ENCODE measurements at places on chromosomes 1 and 21.

- no peak for DNase-seq
These were observed 23.0 kb downstream of the RLF start for GRCh38 chr1:40184193-40184592.

DNA sequence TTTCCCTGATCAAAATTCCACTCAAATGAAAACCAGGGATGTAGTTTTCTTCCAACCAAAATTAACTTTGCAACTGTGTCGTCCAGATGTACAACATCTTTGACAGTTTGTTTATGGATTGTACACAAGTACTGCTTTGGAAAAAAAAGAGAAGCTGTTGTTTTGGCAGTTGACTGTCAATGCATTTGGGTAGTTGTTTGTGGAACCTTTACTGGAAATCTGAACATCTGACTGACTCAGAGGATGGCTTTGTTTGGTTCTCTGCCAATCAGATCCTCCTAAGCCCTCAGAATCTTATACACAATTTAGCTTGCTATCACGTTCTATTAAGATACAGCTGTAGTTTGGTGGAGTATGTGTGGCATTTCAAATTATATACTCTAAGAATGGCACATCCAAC lies 195.0 kb downstream of the KCNK2 start:
- DNase-seq: no peak

DNA sequence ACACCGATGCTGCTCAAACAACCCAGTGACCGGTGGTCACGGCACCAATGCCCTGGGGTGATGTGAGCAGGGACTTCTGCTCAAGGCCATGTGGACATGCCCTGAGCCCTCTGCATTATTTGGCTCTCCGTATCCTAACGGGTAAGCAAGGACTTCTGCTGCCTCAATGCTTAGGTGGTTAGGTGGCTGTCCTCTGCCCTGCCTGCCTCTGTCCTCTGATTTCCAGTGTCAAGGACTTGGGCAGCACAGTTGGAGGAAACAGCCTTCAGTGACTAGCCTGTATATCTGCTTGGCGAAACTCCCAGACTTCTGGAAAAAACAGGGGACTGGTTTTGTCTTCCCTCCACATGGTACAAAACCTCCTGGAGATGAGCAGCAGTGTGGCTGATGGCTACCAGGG lies 34.5 kb downstream of the DNAJC11 start:
- no peak for DNase-seq

DNA sequence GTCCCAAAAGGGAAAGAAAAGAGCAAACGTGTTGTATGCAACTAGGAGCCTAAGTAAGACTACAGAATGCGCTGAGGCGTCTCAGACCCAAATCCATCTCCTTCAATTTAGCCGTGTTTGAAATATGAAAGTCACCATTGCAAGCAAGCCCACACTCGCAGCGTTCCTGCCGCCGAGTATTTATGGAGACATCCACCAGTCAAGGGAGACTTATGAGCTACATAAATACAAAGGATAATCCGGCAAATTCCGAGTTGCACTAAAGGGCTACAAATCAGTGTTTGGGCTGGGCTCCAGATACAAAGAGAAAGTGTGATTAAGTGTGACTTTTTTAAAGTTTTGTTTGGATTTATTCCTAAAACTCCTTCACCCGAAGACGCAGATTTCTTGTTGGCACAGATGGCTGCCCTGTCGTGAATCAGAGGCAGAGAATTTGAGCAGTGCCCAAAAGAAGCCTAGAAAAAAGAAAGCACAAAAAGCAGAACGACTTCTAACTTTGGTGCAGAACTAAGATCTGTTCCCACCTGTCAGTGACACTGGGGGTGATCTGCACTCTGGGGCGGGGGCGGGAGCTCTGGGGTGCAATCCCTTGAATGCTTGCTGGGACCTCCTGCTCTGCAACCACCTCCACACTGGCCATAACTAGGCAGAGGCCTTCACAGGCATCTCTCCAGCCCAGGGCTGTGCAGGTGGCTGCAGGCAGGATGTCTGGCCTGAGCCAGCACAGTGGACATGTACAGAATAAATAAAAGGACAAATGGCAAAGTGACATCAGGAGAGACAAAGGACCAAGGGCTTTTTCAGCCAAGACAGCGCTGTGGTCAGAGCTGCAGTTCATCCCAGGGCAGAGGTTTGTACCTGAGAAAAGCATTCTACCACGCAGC lies 489.7 kb downstream of the NPHP4 start:
- no peak for DNase-seq

GRCh38 chr1:100622037-100622436 lies 84.1 kb downstream of the GPR88 start:
- DNase-seq: no peak

GRCh38 chr1:115356356-115356755 lies 18.3 kb upstream of the NGF start:
- no peak for DNase-seq

DNA sequence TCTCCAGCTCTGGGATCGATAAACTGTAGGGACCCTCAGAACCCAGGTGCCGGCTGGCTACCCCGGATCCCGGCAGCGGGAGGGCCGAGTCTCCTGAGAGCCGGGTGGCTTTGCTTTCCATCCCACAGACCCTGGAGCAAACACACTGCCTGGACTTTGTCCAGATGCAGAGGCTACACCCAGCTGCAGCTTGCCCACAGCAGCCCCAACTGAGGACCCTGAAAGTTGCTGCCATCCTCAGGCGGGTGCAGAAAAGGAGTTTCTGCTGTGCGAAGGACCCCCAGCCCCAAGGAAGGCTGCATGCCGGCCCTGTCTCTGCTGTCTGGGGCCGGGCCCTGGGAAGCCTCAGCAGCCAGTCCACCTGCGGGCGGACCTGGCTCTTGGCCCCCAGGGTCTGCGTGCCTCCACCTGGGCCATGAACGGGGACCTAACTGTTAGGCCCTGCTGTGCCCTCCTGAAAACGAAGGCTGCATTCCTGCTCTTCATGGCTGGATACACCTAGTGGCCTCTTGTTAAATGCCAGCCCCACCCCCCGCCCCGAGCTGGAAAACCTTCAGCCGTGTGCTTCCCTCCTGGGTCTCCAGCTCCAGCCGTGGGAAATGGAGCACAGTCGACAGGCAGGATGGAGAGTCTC lies 97.5 kb upstream of the ARHGEF16 start:
- no peak for DNase-seq

- DNase-seq: no peak
These were observed 20.1 kb upstream of the EFNA1 start for GRCh38 chr1:155107309-155108264.

- DNase-seq: no peak
These were observed 4.7 kb downstream of the IRF6 start for GRCh38 chr1:209800984-209801834.

DNA sequence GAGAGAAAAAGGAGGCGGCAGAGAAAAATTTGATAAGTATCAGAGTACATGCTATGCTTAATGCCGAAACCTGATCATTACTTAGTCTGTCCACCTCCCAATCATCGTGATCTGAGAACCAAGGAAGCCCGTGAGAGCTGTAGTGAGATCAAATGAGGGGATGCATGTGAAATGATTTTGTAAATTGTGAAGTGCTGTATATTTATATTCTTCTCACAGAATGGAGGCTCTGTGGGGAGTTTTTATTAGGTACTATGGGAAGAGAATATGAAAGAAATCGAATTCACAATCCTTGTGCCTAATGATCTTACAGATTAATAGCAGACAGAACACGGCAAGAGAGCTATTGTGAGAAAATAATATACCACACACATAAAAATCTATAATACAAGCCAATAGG lies 115.5 kb downstream of the LYPLAL1 start:
- no peak for DNase-seq

GRCh38 chr1:1250786-1251284 lies 4.3 kb upstream of the C1QTNF12 start:
- peak; percentile 78 for DNase-seq

DNA sequence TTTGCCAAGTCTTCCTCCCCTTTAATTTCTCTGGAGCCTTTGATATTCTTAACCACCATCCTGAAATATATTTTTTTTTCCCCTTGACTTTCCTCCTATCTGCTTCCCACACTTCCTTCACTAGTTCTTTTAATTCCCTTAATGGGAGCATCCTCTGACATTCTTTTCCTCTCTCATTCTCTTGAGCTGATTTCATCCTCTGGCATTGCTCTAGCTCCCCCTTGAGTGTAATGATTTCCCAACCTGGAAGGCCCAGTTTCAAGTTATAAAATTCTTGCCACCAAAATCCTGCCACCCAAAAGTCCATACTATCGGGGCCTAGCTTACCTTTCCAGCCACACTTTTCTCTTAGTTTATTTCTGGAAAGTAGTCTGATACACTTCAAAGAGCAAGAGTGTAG lies 39.5 kb upstream of the UBE2U start:
- DNase-seq: no peak

- no peak for DNase-seq
These were observed at the start of gene CROCC for GRCh38 chr1:16921391-16922185. CROCC (plus strand) TSS chr1:16921931; CDS start chr1:16922019, 88 bp downstream.

- DNase-seq: no peak
These were observed 1.7 kb downstream of the RNF223 start for GRCh38 chr1:1072299-1072848.

GRCh38 chr21:38326429-38326828 lies 69.6 kb downstream of the KCNJ15 start:
- no peak for DNase-seq

DNA sequence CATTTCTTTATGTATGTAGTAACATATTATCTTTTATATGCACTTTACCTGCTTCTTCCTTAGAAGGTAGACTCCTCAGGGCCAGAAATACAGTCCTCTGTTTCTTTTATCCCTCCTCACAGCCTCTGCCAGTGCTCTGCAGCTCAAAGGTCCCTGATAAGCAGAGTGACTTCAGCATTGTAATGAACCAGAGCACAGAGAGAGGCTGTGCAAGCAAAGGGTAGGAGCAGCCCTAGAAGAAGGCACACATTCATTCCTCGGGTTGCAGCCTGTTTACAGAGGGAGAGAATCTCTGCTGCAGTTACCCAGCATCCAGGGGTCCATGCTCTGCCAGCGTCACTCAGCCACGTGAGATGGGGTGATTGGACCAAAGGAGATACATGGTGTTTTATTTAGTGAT lies 101.1 kb downstream of the RHOU start:
- DNase-seq: no peak

DNA sequence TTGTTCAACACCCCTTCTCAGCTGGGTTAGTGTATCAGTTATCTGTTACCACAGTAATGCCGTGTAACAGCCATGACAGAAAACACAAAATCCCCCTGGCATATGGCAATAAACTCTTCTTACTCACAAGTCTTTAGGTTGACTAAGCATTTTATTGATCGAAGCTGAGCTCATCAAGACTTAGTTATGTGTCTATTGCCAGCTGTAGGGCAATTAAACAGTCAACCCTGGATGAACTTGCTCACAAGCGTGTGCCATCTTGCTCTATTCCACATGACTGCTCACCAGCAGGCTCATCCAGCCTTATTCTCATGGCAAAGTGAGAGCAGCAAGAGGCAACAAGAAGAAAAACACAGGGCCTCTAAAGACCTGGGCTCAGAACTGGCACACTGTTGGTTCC lies 333.8 kb upstream of the PTBP2 start:
- DNase-seq: no peak

DNA sequence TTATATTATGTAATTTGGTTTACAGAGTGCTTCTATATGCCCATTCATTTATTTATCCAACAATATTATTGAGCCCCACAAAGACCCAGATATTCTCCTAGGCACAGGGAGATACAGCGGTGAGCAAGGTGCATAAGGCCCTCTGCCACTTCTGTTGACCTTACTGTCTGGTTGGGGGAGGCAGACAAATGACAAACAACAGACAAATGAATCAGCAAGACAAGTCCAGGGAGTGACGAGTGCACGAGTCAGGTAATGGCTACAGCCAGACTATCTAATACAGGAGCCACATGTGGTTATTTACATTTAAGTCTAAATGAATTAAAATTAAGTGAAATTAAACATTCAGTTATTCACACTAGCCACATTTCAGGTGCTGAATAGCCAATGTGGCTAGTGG lies 22.0 kb upstream of the BCAR3 start:
- DNase-seq: no peak

- no peak for DNase-seq
These were observed 7.4 kb upstream of the S100A10 start for GRCh38 chr1:152000964-152001630.

DNA sequence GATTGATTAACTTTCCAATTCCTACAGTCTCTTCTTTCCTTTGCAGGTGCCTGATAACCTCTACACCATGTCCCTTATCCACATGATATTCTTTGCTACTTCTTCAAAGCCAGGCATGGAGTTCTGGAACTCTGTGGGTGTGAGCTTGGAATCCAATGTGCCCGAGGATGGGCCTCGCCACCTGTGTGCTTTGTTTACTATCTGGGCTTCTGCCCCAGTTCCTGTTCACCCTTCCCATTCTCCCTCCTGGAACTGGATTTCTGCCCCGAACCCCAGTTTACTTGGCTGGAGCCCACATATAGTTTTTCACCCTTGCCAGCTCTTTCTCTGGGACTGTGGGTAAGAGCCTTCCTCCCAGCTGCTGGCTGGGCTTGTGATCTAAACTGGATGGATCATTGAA lies 75.2 kb upstream of the AK4 start:
- no peak for DNase-seq

GRCh38 chr1:16082283-16083038 lies 9.0 kb upstream of the FAM131C start:
- DNase-seq: peak; percentile 57

DNA sequence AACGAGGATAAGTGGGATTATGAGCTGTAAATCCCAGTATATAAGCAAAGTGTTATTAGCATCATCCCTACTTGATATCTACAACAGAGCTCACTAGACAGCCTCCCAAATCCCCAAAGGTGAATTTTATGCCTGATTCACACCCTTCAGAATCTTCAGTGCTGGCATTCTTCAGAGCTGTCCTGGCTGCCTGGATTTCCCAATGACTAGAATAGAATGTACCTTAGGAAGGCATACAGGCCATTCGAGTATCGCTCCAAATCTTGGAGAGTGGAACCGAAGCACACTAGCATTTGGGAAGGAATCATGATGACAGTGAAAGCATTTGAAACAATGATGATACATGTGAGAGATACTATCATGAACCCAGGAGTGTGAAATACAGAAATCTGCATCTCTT lies 22.3 kb downstream of the ZBTB40 start:
- no peak for DNase-seq

DNA sequence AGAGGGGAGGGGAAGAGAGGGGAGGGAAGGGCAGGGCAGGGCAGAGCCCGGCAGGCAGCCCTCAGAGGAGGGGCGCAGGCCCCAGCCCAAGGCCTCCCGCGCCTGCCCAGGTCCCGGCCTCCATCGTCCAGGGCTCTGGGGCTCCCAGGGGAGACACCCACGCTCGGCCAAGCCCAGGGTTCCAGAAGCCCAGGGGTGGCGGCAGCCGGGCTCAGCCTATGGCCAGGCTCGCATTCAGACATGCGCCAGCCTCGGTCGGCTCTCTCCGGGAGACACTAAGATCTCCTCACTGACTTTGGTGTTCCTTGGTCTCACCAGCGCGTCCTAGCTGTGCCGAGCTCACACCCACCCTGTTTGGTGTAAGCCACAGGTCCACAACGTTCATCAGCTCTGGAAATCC lies 7.1 kb upstream of the ANKRD65 start:
- no peak for DNase-seq

Data from T-cell (primary cell).